ENCODE measurements at places on chromosomes 3 and 15. TPM values are rescaled to one million over a fixed set of nuclear protein-coding genes. Genes with fewer than 3 reads are reported as not detected.

The KBTBD8 gene
- total RNA-seq, result 7.3 TPM

The ZPLD1 gene
- 0.26 TPM for total RNA-seq

The ADPGK gene
- 59.7 TPM for total RNA-seq

The GOLGA6L1 gene
- total RNA-seq, result not detected

The PRR20G gene
- total RNA-seq, result not detected

The CPNE9 gene
- not detected for total RNA-seq

The SPINK8 gene
- total RNA-seq, result not detected

The MEIS2 gene
- 15.8 TPM for total RNA-seq

The ABI3BP gene
- total RNA-seq, result 728 TPM

The P4HTM gene
- total RNA-seq, result 17.9 TPM

The RGMA gene
- total RNA-seq, result 2.9 TPM

The NRG4 gene
- not detected for total RNA-seq

The GOLGA6C gene
- total RNA-seq, result not detected

The ECE2 gene
- total RNA-seq, result not detected

The CCR9 gene
- total RNA-seq, result not detected

The SNX1 gene
- total RNA-seq, result 60.5 TPM

The CPLX3 gene
- total RNA-seq, result not detected

The CLDN18 gene
- under 0.01 TPM for total RNA-seq

The SPSB4 gene
- 1.4 TPM for total RNA-seq

The PLSCR5 gene
- total RNA-seq, result not detected

The CKMT1B gene
- total RNA-seq, result not detected

The HTR3E gene
- total RNA-seq, result not detected

The CHRNA3 gene
- total RNA-seq, result not detected

The LNP1 gene
- total RNA-seq, result 5.1 TPM

The RABL3 gene
- total RNA-seq, result 15.3 TPM

The NDN gene
- total RNA-seq, result 71.0 TPM

The ZNF860 gene
- 2.8 TPM for total RNA-seq
